HepG2 (cell line): ENCODE measurements at places on chromosomes 7 and 10. TPM values are rescaled to one million over a fixed set of nuclear protein-coding genes. Genes with fewer than 3 reads are reported as not detected.

- no peak for DNase-seq
- H3K4me3 ChIP-seq: no peak overlapping the region
- H3K36me3 ChIP-seq: no peaks in the 10 kb centered on the region
- H3K27ac ChIP-seq: no peak overlapping the region
- H3K27me3 ChIP-seq: no peaks in the 10 kb centered on the region
Measured at GRCh38 chr7:27000496-27000895, 95.3 kb downstream of the HOXA1 start.

- H3K4me3 ChIP-seq: peak within 1 kb of the TSS; percentile 69
- no peaks in the 10 kb centered on the region for H3K27me3 ChIP-seq
- H3K27ac ChIP-seq: peak within 1 kb of the TSS; percentile 78
- peak; percentile 77 for DNase-seq
- H3K36me3 ChIP-seq: no peaks in the 10 kb centered on the region
- peaks cover 90% of the 10 kb centered on the region for H3K4me1 ChIP-seq
Measured at GRCh38 chr7:27130540-27131389, at the start of gene HOXA4. Gene HOXA4 (minus strand): TSS chr7:27130757. CDS start chr7:27130733, 24 bp downstream.

DNA sequence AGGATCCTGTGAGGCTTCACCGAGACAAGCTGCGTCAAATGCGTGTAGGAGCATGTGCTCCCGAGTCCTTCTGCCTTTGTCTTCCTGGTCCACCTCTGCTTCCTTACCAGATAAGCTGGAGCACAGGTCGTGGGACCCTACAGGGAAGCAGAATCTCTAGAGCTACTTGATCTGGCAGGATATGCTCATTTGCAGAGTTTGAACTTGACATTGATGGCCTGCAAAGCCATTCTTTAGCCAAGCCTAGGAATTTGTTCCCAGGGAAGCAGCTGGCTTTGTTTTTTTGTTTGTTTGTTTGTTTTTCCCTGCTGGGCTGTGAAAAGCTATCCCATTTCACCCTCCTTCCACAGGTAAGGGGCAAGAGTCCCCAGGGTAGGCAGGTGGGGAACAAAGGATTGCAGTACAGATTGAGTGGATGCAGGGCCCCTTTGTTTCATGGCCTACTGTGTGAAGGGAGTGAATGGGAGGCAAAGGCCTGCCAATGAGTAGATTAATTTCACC, 200.0 kb upstream of the BMPER start:
- peaks cover 47% of the 10 kb centered on the region for H3K4me1 ChIP-seq
- H3K27ac ChIP-seq: no peak overlapping the region
- DNase-seq: no peak
- no peaks in the 10 kb centered on the region for H3K27me3 ChIP-seq
- no peaks in the 10 kb centered on the region for H3K36me3 ChIP-seq

DNA sequence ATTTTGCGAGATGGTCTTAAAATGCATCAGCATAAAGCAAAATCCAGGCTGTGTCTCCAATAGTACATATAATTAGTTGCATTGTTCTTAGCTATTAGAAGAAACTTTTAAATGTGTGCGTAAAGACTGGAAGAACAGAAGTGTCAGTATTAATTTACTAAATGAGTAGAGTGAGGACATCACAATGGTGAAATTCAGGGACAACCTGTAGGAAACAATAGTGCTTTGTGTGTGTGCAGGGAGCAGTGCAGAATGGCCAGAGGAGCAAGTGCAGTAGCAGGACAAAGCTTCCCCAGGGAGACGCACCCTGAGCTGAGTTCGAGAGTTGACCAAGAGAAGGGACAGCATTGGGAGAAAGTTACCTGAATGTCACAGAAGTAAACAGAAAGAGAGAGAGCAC, 13.7 kb downstream of the ITGB8 start:
- no peaks in the 10 kb centered on the region for H3K36me3 ChIP-seq
- H3K27ac ChIP-seq: no peak overlapping the region
- no peaks in the 10 kb centered on the region for H3K4me1 ChIP-seq
- H3K4me3 ChIP-seq: no peak overlapping the region

- H3K27ac ChIP-seq: no peak overlapping the region
- H3K4me1 ChIP-seq: peaks cover 14% of the 10 kb centered on the region; the same call in 1 of the 2 replicates
- no peak for DNase-seq
- no peaks in the 10 kb centered on the region for H3K27me3 ChIP-seq
- no peaks in the 10 kb centered on the region for H3K36me3 ChIP-seq
Measured at GRCh38 chr10:62529396-62529795, 155.2 kb downstream of the ZNF365 start.

- no peaks in the 10 kb centered on the region for H3K4me1 ChIP-seq
- no peak overlapping the region for H3K27ac ChIP-seq
- no peak for DNase-seq
- no peak overlapping the region for H3K4me3 ChIP-seq
Measured at GRCh38 chr10:77422491-77423338, 214.9 kb downstream of the KCNMA1 start.

DNA sequence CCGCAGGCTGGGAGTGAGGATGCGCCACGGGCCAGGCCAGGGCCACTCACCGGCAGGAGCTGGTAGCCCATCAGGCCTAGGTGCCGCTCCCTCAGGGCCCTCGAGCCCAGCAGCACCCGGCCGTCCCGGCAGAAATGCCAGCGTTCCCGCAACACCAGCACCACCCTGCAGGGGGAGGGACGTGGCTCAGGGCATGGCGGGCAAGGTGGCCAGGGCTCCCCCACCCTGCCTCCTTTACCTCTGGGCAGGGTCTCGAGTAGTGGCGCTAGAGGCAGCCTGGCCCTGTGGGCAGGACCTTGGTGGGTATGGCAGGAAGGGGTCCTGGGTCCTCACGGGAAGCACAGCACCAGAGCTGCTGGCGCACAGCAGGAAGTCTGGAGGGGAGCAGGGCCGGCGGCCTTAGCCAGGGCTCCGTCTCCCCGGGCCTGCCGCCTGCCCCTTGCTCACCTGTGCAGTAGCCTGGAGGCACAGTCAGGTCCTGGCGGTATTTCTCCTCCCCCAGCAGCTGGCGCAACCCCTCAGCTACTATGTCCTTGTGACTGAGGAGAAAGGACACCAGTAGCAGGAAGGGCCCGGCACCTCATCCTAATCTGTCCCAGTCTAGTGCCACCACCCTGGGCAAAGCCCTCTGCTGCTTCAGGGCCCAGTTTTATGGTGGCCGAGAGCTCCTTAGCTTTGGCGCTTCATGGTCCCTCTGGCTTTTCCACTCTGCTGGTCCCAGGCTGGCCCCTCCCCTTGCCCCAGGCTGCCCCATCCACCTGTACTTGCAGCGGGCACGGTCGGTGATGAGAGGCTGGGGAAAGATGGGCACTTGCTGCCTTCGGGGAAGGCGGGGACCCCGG, 3.5 kb downstream of the FASTK start:
- peaks cover 28% of the 10 kb centered on the region for H3K36me3 ChIP-seq
- H3K27me3 ChIP-seq: no peaks in the 10 kb centered on the region; the same call in 2 of the 3 replicates
- peaks cover 21% of the 10 kb centered on the region for H3K4me1 ChIP-seq
- no peak overlapping the region for H3K27ac ChIP-seq
- no peak overlapping the region for H3K4me3 ChIP-seq

DNA sequence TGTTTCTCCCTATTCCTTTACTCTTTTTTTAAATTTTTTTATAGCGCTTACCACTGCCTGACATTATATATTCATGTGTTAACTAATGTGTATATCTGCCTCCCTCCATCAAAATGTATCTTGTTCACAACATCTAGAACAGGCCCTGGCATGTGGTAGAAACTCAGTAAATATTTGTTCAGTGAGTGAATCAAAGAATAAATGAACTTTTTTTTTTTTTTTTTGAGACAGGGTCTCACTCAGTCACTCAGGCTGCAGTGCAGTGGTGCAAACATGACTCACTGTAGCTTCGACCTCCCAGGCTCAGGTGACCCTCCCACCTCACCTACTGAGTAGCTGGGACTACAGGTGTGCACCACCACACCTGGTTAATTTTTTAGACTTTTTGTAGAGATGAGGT, 7.5 kb upstream of the CALD1 start:
- no peak overlapping the region for H3K4me3 ChIP-seq
- H3K36me3 ChIP-seq: no peaks in the 10 kb centered on the region
- H3K27ac ChIP-seq: no peak overlapping the region

DNA sequence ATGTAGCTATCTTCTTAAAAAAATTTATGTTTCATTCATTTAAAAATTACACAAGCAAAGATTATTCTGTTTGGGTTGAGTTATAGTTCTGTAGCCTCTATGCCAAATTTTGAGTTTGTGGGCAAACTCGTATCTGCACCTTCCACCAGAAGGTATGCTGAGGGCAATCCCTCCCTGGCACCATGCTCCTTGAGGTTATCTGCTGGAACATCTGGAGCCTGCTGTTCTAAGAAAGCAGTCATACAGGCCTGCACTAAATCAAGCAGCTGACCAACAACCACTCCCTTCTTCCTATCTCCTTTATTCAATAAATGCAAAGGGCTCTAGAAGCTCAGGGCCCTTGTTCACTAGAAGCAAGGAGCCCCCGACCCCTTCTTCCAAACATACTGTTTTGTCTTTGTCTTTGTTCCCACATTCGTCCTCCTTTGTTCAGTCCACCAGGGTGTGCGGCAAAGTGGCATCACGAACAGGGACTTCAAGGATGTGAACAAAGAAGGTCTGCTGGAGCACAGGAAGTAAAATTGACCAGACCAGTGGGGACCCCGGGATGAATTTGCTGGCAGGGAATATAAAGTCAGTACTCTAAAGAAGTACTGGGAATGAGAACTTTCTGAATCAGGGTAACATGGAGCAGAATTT, 36.4 kb downstream of the OR13A1 start:
- H3K27ac ChIP-seq: no peak overlapping the region
- H3K4me3 ChIP-seq: no peak overlapping the region
- no peak for DNase-seq
- H3K36me3 ChIP-seq: no peaks in the 10 kb centered on the region
- no peaks in the 10 kb centered on the region for H3K4me1 ChIP-seq
- peaks cover 8% of the 10 kb centered on the region; the same call in 1 of the 3 replicates for H3K27me3 ChIP-seq

DNA sequence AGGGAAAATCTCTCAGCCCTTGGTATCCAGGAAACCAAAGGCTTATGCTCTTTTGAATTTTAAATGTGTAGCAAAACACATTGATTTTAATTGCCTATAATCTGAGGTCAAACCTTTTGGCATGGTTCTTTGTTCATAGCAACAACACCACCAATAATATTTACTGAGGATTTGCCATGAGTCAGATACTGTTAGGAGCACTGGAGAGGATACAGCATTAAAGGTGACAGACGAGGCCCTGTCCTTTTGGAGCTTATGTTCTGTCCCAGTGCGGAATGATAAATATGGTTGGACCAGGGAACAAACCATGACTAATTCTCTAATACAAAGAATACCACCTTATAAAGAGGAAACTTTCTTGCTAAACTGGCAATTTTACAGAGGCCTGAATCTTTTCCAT, 176.6 kb downstream of the CTNNA3 start:
- H3K27ac ChIP-seq: no peak overlapping the region
- H3K27me3 ChIP-seq: no peaks in the 10 kb centered on the region
- no peak overlapping the region for H3K4me3 ChIP-seq
- DNase-seq: no peak

- H3K4me1 ChIP-seq: peaks cover 6% of the 10 kb centered on the region
- H3K27ac ChIP-seq: no peak overlapping the region
- DNase-seq: no peak
- H3K27me3 ChIP-seq: no peaks in the 10 kb centered on the region; the same call in 2 of the 3 replicates
- no peaks in the 10 kb centered on the region for H3K36me3 ChIP-seq
Measured at GRCh38 chr10:11631890-11632587, 20.6 kb upstream of the USP6NL start.

GRCh38 chr10:133094286-133094685, 6.6 kb downstream of the ADGRA1 start:
- H3K27me3 ChIP-seq: peaks cover 6% of the 10 kb centered on the region
- DNase-seq: no peak
- no peaks in the 10 kb centered on the region for H3K36me3 ChIP-seq
- peaks cover 2% of the 10 kb centered on the region; the same call in 1 of the 2 replicates for H3K4me1 ChIP-seq
- no peak overlapping the region for H3K4me3 ChIP-seq

DNA sequence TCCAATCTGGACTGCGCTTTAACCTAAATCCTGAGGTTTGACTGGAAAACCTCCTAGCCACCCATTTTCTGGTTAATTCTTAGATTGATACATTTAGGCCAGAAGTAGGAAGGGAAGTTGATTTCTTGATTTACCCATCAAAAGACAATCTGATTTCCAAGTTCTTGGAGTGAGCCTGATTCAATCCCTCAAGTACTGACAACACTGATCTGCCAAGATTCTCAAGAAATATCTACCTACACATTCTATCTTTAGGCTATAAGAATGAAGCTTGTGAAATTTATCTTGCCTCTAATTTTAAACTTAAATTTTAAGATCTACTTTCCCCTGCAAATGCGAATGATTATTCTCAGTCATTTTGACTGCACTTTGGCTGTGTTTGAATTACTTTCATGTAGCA, 5.9 kb downstream of the TAS2R16 start:
- H3K36me3 ChIP-seq: no peaks in the 10 kb centered on the region
- DNase-seq: no peak
- no peaks in the 10 kb centered on the region for H3K4me1 ChIP-seq
- H3K27ac ChIP-seq: no peak overlapping the region

DNA sequence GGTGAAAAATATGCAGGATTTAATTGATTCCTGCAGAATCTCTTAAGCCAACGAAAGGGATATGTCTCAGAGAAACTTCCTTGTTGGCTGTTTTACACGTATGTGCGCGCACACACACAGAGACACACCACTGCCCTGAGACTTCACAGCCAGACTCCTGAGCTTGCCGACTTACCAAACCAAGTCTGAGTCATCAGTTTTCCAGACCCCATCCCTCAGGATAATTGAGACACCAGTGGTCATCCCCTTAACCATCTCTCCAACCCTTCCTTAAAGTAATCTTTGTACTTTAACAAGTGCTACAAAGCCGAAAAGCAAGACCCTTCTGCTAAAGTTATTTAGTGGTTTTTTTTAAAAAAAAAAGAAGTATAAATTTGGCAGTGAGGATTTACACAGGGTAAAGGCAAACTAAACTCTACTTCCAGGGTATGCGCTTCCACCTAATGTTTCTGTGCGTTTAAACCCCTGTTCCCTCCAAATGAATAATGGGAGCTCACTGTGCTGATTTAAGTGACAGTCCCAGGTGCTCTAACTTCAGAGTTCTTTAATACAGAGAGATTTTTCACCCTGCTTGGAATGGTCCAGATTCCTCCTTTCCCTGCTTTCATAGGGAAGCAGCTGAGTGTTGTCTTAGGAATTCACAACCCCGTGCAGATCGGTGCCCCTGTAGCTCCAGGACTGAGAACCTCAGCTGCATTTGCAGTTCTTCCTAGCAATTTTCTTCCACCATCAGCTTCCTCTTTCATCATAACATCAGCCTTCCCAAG, 198.5 kb downstream of the INHBA start:
- H3K4me1 ChIP-seq: peaks cover 27% of the 10 kb centered on the region
- no peaks in the 10 kb centered on the region for H3K36me3 ChIP-seq
- no peak overlapping the region for H3K27ac ChIP-seq
- H3K4me3 ChIP-seq: no peak overlapping the region
- DNase-seq: no peak

DNA sequence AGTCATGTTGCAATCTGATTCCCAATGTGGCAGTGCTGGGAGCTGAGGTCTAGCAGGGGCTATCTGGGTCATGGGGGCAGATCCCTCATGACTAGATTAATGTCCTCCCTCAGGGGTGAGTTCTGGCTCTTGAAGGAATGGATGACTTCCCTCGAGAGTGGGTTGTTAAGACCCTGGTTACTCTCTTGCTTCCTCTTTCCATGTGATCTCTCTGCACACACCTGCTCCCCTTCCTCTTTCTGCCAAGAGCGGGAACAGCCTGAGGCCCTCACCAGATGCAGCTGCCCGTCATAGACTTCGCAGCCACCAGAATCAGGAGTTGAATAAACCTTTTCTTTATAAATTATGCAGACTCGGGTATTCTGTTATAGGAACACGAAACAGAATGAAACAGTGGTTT, 37.8 kb downstream of the SFMBT2 start:
- no peak for DNase-seq
- peaks cover 21% of the 10 kb centered on the region for H3K27me3 ChIP-seq
- no peak overlapping the region for H3K4me3 ChIP-seq
- H3K4me1 ChIP-seq: no peaks in the 10 kb centered on the region

OPN4 gene
- not detected in 2 replicates for total RNA-seq

FGL2 gene
- total RNA-seq: 0.08 and 0.15 TPM in 2 replicates

OR9A2 gene
- not detected in 2 replicates for total RNA-seq

AGMO gene
- 0.22 TPM in 1 of 2 replicates, not detected in the other for total RNA-seq

FIS1 gene
- 97.5 and 122 TPM in 2 replicates for total RNA-seq

TBXAS1 gene
- 4.0 and 6.1 TPM in 2 replicates for total RNA-seq

OR6B1 gene
- total RNA-seq: not detected in 2 replicates

ZEB1 gene
- total RNA-seq: 18.0 and 24.7 TPM in 2 replicates
